ENCODE measurements at places on chromosomes 7 and 10.

- DNase-seq: no peak
These were observed 220.0 kb upstream of the ZNF804B start for GRCh38 chr7:88539518-88539917.

DNA sequence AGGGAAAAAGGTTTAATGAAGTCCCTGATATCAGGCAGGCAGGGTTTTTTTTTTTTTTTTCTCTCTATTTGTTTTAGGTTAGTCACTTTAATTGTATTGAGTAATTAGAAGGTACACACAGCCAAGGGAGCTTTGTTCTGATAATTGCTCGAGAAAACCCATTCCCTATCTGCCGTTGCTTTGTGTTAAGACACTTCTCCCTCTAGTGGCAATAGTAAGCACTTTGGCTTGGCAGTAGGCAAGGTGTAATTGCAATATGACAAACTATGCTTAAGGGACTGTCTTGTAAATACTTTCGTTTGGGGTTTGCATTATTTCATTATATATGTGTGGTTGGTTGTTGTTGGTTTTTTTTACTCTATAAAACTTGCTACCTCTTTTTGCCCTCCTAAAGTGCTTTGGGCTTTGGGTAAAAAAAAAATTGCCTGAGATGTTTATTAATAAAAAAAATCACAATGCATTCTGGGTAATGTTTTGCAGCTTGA, 113.4 kb downstream of the BTRC start:
- no peak for DNase-seq

GRCh38 chr7:143393267-143394041, 12.3 kb downstream of the ZYX start:
- no peak for DNase-seq

GRCh38 chr7:150876817-150877526, 24.7 kb downstream of the AOC1 start:
- no peak for DNase-seq

- no peak for DNase-seq
These were observed 37.1 kb downstream of the ATXN7L1 start for GRCh38 chr7:105839266-105839665.

DNA sequence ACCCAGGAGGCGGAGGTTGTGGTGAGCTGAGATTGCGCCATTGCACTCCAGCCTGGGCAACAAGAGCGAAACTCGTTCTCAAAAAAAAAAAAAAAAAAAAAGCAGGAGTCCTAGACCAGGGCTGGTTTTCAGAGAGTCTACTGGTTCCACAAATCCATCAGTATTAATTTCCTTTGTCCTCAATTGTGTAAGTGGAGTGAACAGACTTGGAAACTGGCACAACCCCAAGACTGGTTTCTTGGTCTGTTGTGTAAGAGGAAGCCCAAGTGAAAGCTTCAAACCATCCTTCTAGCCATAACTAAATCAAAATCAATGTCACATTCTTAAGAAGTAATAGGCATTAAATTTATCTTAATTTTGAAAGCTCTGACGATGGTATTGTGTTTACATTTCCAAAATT, 213.6 kb downstream of the DGKI start:
- DNase-seq: no peak

DNA sequence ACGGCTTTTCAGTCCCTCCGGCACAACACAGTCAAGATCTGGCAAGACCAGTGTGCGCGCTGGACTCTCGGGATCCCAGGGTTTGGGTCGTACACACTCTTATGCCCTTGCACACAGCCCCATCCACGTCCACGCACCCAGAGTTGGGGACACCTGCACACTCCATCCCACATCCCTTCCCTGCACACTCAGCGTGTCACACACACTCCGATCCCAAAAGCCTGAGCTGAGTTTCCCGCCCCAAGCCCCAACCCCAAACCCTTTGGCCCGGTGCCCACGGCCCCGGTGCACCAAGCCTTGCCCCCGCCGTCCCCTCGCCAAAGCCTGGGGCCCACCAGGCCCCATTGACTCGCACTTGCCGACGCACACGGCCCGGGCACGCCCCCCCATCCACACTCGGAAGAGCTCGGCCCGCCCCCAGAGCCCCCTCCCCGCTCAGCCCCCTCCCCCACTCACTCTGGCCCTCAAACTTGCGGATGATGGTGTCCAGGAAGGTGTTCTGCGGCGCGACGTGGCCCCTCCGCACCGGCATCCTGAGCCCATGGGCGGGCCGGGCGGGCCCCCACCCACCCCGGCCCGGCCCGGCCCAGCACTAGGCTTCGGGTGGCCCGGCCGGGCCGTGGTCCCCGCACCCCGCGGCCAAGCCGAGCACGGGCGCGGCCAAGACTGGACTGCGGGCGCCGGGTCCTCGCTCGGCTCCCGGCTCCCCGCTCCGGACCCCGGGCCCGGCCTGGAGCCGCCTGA, 567 bp downstream of the KCNH2 start:
- no peak for DNase-seq

GRCh38 chr7:112726076-112726475, 64.1 kb downstream of the TMEM168 start:
- DNase-seq: no peak

GRCh38 chr10:122632031-122632430, 67.6 kb downstream of the C10orf120 start:
- DNase-seq: no peak

DNA sequence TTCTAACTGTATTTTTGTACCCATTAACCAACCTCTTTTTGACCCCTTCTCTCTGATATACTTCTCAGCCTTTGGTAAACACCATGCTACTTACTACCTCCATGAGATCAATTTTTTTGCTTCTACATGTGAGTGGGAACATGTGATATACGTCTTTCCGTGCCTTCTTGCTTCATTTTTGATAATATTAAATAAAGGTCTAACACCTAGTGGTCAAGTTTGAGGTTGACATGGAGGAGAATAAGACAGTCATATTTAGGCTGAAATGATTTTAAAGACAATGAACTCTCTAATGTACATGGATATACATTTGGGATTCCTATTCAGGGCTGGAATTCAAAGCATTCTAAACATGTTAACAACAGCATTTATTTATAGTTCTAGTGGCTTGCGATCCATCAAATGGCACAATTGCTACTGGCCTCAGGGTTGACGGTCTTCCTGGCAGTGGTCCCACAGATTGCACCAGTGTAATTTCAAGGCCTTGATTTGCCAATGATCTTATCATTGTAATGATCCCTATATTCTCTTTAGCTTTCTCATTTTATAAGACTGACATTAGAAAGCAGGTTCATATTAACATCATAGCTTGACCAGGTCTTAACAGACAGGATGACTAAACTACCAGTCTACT, 315.9 kb upstream of the ETV1 start:
- no peak for DNase-seq

- no peak for DNase-seq
These were observed 1.9 kb upstream of the HOXA5 start for GRCh38 chr7:27145165-27145913.

GRCh38 chr10:116888380-116889055, 39.2 kb downstream of the ENO4 start:
- DNase-seq: no peak

GRCh38 chr10:5293691-5294550, 70.8 kb upstream of the UCN3 start:
- no peak for DNase-seq

GRCh38 chr7:105851064-105851463, 25.3 kb downstream of the ATXN7L1 start:
- no peak for DNase-seq

DNA sequence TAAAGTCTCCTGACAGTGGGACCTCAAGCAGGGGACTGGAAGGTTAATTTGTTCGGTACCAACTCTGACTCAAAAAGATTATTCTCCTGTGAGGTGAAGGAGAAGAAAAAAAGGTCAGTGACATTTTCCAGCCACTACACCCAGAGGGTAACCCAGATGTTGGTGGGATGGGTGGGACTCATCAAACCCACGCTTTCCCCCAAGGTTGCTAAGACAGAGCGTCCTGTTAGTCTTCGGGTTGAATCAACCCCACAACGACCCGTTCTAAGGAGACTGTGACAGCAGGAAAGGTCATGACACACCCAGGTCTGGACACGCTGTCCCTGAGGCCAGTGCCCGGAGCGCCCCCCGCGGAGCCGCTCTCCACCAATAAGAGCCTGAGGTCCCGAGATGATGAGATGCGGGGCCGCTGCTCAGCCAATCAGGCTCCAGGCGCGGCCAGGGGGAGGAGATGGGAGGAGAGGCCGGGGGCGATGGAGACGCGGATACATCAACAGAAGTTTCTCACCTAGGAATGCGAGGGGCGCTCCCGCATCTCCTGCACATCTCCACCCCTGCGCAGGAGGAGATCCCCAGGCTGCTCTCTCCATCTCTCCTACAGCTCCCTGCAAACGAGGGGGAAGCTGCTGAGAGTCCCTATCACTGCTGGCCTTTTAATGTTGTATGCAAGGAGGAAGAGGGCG, at the start of gene WNT16:
WNT16 (plus strand) TSS at position 493 of the 683 bp plus-strand sequence. CDS start 293 bp downstream, outside the sequence.
- DNase-seq: no peak

- no peak for DNase-seq
These were observed 35.5 kb upstream of the TPST1 start for GRCh38 chr7:66169616-66170015.

DNA sequence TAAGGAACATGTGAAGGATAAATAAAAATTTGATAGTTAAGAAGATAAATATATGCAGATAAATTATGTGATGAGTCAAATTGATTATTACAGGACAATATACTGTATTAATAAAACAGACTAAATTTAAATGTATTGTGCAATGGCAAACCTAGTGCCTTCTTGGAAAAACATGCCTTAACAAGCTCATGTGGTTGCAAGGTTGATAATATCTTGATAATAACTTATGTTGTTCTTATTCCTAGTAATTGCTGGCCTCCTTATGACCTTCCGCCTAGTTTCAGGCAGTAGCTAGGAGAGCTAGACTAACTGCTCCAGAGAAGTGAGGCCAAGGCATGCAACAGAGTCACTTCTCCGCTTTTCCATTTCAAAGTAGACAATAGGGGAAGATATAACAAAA, 7.6 kb upstream of the RAB11FIP2 start:
- DNase-seq: no peak

DNA sequence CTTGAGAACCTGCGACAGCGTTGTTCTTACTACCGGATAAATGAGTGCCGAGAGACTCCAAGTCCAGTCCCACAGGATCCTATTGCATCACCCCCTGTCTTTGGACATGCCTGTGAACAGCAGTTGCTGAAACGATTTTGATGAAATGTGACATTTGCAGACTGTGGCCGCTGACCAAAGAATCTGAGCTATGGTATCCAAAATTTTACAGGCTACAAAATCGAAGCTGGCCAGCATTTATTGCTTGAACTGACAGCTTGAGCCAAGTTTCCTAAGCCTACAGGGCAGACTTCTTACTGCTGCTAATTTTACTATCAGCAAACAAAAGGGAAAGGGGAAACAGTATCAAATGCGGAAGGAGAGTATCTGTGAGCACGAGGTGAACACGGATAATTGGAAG, 12.1 kb upstream of the NPVF start:
- no peak for DNase-seq

DNA sequence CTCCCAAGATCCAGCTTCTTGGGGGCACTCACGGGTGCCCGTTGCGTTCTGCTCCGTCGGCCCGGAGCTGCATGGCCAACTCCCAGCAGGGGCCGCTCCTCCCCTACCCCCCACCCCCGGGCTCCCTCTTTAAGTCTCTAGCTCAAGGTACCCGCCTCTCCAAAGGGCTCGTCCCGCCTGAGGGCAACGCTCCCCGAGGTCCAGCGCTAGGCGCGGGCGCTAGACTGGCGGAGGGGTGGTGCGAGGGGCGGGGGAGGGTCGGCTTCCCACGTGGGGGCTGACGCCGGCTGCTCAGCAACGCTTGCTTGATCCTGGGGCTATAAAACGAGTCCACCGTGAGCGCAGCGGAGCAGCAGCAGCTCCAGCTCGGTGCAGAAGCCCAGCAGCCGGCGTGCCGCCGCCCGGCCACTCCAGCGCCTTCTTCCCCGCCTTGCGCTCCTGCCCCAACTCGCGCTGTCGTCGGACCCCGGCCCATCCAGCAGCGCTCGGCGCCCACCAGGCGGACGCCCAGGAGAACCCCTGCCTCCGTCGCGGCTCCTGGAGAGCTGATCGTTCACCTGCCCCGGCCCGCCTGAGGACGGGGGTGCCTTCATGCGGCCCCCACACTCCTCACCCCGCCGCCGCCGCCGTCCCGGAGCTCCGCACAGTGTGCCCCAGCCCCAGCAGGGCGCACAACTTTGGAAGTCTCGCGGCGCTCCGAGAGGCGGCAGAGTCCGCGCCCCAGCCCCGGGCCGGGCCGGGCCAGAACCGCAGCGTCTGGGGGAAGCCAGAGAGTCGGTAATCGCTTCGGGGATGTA, at the start of gene ADRA2A:
ADRA2A (plus strand) TSS at position 348 of the 797 bp plus-strand sequence. CDS start 968 bp downstream, outside the sequence.
- no peak for DNase-seq

- no peak for DNase-seq
These were observed 33.6 kb downstream of the WAC start for GRCh38 chr10:28566458-28567015.

- DNase-seq: no peak
These were observed 268.0 kb downstream of the PHTF2 start for GRCh38 chr7:78066599-78066998.

- DNase-seq: no peak
These were observed 48.8 kb downstream of the PLPP4 start for GRCh38 chr10:120505866-120506265.

DNA sequence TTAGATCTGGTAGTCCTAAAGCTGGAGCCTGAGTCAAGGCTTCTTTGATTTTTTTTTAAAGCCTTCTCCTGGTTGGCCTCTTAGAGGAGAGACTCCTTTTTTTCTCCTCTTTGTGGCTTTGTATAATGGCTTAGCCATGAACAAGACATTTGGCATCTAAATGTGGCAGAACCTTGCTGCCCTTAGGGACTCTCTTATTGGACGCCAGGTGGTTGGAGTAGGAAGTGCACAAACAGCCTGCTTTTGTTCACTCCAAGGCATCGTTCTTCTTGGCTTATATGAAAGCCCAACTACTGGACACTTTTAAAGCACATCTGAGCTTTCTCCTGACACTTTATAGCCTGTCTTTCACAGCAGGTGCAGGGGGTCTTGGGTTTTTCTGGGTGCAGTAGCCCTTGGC, 25.0 kb downstream of the ZPBP start:
- no peak for DNase-seq

- DNase-seq: no peak
These were observed 79.6 kb upstream of the TMEM72 start for GRCh38 chr10:44831581-44831980.

GRCh38 chr10:79054203-79055099, 14.3 kb upstream of the ZMIZ1 start:
- DNase-seq: no peak

- DNase-seq: no peak
These were observed 77.8 kb upstream of the PPIF start for GRCh38 chr10:79269443-79269842.

- no peak for DNase-seq
These were observed 151.0 kb upstream of the CHST15 start for GRCh38 chr10:124244256-124244877.

GRCh38 chr7:70237256-70237655, 639.0 kb downstream of the AUTS2 start:
- DNase-seq: no peak

- DNase-seq: no peak
These were observed 61.1 kb downstream of the PTPRN2 start for GRCh38 chr7:158526531-158526930.

GRCh38 chr7:78203042-78203720, 404.6 kb downstream of the PHTF2 start:
- no peak for DNase-seq

- DNase-seq: no peak
These were observed 138.9 kb downstream of the FRMD4A start for GRCh38 chr10:14191871-14192270.

- DNase-seq: no peak
These were observed 6.7 kb upstream of the LRGUK start for GRCh38 chr7:134120405-134120804.
